Panc1 (cell line): ENCODE measurements at places on chromosomes 6 and 20. TPM values are rescaled to one million over a fixed set of nuclear protein-coding genes. Genes with fewer than 3 reads are reported as not detected.
A peak's percentile ranks its signal among the peaks of the same experiment; 100 is the strongest.

SYNDIG1 gene
- not detected for total RNA-seq

NOX3 gene
- not detected for total RNA-seq

PPIL6 gene
- total RNA-seq = 2.2 TPM

CENPQ gene
- total RNA-seq = 5.5 TPM

LAMA2 gene
- 0.28 TPM for total RNA-seq

YTHDF1 gene
- 43.0 TPM for total RNA-seq

LIN28B gene
- 5.8 TPM for total RNA-seq

SRMS gene
- not detected for total RNA-seq

MED23 gene
- 18.3 TPM for total RNA-seq

DNA sequence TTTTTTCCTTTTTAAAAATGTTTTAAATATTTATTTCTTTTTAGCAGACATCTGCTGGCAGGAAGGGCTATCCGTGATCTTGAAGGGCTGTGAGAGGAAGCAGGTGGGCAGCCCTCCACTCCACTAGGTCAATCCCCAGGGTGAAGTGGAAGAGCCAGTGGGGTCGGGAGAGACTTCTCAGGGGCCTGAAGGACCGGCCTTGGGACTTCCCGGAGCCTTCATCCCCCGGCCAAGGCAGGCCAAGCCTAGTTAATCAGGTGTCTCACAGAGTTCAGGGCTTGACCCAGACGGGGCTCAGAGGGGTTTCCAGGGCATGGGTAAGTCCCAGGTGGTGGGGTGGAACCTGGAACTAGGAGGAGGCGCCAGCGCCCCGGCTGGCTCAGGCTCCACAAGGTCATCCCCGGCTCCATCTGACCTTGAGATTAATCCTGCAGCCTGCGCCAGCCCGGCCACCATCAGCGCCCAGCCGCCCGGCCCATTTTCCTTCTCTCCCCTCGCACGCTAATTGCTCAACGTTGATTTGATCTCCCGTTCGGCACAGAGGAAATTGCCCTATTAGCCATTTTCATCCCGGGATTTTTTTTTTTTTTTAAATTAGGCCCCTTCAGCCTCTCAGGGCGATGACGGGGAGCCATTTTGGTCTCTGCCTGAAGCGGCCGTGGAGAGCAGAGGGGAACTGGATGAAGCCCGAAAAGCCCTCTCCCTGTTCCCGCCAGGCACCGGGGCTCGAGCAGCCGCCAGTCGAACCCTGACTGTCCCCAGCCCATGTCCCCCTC is 44.4 kb downstream of the MDFI start:
- no peak for DNase-seq

- no peak for DNase-seq
These were observed 56.6 kb upstream of the CITED2 start for GRCh38 chr6:139430899-139431601.

DNA sequence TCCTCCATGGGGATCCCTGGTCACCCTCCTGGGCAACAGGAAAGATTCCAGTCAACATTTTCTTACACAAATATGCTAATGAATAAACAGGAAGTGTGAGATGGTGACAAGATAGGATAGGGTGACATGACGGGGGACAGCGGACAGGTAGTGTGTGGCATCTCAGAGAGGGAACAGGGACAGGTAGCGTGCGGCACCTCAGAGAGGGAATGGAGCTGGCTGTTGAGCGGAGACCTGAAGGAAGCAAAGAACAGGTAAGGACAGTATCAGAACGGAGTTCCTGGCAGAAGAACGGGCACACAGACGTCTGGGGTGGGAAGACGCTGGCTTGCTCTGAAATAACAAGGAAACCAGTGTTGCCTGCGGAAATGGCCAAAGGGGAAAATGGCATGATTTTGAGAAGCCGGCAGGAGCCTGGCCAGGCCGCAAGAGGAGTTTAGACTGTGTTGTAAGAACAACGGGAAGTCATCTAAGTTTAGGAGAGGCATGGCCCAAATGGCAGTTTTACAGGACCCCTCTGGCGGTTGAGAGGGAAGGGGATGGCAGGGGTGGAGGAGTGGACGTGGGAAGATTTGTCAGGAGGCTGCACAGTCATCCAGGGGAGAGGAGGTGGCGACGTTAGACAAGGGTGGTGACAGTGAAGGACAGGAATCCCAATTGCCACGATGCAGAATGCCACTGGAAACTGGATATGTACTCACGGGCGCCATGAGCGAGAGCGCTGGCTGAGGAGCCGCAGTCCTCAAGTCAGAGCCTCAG is 111.6 kb downstream of the JPH2 start:
- DNase-seq = no peak

DNA sequence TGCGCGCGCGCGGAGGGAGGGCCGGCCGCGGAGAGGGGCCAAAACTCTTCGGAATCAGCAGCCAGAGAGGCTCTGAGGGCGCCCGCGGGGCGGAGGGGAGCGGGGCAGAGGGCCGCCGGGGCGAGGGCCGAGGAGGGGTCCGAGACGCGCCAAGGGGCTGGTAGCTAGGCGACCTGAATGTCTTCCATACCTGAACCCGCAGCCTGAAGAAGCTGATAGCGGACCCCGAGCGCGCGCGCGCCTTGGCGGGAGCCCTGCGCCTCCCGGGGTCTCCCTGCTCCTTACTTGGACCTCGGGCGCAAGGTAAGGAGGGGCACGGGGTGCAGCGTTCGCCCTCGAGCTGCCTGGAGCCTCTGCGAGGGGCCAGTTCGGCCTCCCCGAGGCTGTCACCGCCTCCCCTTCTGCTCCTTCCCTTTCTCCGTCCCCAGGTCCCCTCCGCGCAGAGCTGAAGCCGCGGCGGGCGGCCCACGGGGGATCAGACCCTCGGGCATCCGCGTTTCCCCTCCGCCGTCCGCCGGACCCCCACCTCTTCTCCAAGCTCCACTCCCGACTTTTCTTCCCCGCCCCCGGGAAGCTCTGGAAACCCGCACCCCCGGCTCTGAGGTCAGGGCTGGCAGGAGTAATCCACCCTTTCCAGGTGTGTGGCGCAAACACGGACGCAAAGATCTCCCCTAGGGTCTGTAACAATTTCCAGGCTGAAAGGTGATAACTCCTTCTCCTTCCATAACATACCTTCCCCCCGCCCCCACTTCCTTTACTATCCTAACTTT is 13.1 kb upstream of the DEK start:
- DNase-seq = no peak

GRCh38 chr6:137685798-137686375 is 181.2 kb upstream of the TNFAIP3 start:
- DNase-seq = no peak

- DNase-seq = no peak
These were observed 312.2 kb upstream of the FLRT3 start for GRCh38 chr20:14649662-14650061.

DNA sequence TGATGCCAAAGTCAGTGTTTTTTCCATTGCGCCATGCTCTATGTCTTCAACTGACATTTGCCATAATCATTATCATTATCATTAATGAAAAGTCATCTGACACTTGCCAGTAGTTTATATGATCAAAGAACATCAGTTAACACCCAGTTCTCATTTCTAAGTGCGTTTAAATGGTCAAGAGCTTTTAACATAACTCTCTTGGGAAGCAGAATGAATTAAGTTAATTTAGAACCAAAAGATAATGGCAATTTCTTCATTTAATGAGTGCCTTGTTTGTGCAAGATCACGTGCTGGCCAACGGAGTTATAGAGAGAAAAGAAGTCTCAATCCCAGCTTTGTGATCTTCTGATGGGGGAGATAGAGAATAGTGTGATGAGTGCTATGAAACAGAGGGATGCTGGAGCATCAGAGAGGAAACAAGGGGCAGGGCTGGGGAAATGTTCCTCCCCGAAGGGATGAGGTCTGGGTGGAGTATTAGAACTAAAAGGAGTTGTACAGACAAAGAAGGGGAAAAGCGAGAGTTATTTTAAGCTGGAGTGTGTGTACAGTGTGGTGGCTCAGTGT is 20.3 kb downstream of the ANKS1A start:
- DNase-seq = no peak

GRCh38 chr20:42492290-42492689 is 697.4 kb downstream of the PTPRT start:
- DNase-seq = no peak

- DNase-seq = peak; percentile 20
These were observed 44.8 kb downstream of the POPDC3 start for GRCh38 chr6:105135056-105135455.

DNA sequence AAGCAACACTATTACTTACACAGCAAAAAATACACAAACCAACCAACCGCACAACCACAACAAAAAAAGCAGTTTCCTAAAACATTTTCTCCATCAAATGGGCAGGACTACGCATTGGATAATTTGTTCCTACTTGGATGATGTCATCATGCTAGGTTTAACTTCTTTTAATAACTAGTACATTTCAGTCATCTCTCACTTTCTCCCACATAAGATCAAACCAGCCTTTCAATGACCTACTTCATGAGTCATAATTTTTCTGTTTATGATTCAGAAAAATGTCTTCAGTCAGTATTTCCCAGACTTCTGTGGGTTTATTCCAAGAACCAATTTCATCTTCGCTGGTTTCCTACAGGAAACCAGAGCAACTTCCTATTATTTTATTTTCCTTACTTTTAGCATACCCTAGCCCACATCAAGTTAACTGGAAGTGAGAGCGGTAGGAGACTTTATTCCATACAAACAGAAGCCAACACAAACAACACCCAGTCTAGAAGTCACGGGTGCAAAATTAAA is 134.2 kb downstream of the GMDS start:
- DNase-seq = peak; percentile 12

- no peak for DNase-seq
These were observed 54.3 kb downstream of the ADGRF5 start for GRCh38 chr6:46867411-46867810.

DNA sequence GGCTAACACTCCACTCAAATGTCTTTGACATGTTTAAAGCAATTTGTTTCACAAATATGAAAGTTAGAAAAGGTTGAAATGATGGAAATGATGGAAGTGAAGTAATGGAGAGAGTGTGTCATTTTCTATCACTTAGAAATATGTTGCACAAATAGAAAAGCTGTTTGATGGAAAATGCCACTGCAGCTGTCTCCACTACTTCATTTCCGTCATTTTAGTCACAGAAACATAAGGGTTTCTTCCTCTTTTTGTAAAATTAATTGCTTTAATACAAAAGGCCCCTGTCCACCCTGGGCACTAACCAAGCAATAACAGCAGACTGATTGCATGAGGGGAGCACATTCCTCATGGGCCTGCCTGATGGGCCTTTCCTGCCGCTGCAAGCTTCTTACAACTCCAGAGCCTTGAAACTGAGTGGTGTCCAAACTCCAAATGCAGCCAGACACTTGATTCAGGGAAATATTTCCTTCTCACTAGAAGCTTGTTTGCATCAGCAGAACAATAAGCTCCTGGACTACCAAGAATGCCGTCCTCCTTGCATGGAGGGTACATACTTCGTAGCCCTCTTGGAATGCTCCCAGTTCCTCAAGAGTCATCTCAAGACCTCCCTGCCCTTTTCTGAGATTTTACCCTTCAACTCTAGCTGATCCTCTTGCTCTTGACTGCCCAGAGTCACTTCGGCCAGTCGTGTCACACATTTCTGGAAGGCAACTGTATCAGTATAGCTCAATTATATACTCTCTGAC is 36.1 kb downstream of the F13A1 start:
- no peak for DNase-seq

DNA sequence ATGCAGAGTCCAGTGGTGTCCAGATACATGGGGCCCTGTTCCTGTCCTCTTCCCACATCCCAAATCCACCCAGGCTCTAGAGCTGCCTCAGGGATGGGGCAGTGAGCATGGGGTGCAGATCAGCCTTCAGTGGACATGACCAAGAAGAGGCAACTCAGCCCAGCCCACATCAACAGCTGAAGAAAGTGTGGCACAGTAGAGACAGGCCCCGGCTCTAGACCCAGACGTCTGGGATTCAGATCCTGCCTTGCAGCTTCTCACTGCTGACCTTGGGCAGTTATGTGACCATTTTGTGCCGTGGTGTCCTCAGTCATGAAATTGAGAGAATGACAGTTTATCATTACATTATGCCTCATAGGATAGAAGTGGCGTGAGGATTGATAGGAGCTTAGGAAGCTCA is 54.6 kb upstream of the CST7 start:
- no peak for DNase-seq

GRCh38 chr20:40582531-40582930 is 106.5 kb downstream of the MAFB start:
- no peak for DNase-seq

- DNase-seq = no peak
These were observed 57.2 kb downstream of the CEP43 start for GRCh38 chr6:167056370-167056769.

GRCh38 chr20:9884061-9884460 is 45.2 kb upstream of the PAK5 start:
- no peak for DNase-seq

DNA sequence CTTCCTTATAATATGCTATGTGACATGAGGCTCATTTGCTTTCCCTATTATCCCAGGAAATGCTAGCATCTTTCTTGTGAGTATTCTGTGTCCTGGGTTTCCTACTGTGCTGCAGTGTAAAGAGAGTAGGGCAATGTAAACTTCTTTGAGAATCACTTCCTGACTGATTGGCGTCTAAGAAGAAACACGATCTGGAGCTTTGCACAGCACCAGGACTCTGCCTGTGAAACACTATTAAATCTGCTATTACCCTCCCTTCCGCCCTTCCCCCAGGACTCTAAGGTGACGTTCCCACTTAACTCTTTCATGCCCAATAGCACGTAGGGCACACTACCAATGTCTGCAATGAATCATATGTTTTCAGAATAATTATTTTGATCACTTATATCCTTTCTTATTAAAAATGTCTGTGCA is 607.3 kb upstream of the CITED2 start:
- peak; percentile 59 for DNase-seq

DNA sequence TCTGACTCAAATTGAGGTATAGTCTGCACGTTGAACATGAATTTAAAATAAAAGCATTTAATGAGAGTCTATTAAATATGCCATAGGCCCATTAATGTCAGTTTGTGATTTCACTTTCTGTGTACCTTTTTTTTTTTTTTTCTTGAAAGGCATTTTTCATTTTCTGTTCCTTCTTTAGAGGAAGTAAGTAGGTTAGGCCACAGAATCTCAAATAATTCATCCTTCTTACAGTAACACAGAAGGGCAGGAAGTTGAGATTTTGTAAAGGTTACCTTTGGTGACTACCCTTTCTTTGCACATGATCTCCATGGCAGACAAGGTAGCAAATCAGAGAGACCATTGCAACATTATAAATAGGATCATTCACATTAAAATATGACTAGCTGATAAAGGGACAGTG is 9.6 kb downstream of the L3MBTL3 start:
- no peak for DNase-seq

DNA sequence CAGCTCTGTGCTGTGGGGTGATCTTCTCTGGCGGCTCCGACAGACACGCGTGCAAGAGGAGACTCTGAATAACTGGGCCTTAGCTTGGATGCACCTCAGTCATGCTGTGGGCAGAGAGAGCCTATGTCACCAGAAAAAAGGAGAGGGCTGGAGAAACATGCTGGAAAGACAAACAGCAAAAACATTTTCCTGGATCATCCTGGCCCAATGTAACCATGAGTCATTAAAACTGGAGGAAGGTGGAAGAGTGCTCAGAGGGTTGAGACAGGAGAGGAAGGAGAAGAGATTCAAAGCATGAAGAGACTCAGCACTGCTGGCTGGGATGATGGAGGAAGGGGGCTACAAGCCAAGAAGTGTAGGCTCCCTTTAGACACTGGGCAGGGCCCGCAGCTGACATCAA is 292.0 kb downstream of the CDH26 start:
- no peak for DNase-seq
